ENCODE measurements at places on chromosomes 7 and 10.

DNA sequence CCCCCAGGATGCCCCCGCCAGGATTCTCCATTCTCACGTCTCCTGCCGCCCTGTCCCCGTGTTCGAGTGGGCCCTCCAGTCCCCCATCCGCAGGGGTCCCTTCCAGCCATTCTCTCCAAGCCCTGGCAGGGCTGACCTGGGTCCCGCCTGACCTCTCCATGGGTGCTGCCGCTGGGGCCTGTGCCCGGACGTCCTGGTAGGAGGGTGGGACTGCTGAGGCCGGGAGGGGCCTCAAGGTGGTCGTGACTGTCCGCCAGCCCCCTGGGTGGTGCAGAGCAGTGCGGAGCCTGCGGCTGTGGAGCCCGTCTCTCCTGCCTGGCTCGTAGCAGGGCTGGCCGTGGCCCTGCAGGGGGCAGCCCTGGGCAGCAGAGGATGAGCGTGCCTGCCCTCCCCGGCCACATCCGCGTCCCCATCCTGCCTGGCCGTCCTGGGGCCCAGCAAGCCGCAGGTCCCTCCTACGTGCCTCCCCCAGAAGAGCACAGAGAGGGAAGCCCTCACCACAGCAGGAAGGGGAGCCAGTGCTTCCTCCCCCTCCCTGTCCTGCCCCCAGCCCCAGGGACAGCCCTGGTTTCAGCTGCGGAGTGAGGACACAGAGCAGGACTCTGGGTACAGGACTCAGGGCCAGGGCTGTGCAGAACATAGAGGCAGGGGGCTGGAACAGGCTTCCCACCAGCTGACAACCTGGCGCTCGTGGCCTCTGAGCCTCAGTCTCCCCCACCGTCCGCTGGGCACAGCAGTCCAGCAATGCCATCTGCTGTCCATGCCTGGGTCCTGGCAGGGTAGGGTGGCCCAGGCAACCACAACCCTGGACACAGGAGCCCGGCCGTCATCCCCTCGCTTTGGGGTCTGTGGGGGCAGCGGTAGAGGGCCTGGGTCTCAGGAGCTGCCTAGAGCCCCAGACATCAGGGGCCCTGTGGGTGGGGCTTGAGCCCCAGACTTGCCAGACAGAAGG is 1.5 kb upstream of the GRIFIN start:
- peak; percentile 68 for DNase-seq

DNA sequence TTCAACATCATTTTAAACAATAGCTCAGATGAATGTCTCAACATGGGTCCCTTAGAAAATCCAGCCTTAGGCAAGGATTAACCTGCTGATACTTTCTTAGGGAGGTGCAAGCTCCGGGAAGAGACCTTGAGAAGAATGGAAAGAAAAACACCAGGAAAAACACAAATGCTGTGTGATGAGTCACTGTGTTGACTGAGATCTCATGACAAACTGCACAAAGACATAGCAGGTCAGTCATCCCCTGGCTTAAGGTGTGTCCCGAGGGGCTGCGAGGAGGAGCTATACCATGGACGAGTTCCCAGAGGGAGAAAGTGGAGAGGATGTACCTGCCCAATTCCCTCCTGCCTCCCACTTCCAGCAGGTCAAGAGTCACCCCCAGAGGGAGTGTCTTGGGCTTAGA is 98.0 kb downstream of the TEX36 start:
- DNase-seq, result peak; percentile 79

- DNase-seq, result no peak
These were observed 44.7 kb upstream of the NPY start for GRCh38 chr7:24239260-24239659.

GRCh38 chr7:67311901-67312300 is 315.3 kb downstream of the TYW1 start:
- peak; percentile 2 for DNase-seq

DNA sequence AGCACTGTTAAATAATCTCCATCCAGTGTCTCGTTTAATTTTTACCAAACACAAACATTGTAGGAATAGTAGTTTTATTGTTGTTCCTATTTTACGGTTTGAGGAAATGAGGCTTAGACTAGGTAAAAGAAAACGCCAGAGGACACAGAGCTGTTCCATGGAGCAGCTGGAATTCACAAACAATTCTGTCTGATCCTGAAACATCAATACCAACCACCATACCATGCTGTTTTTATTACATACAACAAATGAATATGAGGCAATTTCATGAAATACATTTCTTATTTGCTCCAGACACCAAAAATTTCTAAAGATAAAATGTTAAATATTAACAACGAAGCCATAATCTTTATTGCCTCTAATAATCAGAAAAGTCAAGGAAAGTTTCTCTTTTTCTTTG is 9.4 kb downstream of the MALRD1 start:
- no peak for DNase-seq

DNA sequence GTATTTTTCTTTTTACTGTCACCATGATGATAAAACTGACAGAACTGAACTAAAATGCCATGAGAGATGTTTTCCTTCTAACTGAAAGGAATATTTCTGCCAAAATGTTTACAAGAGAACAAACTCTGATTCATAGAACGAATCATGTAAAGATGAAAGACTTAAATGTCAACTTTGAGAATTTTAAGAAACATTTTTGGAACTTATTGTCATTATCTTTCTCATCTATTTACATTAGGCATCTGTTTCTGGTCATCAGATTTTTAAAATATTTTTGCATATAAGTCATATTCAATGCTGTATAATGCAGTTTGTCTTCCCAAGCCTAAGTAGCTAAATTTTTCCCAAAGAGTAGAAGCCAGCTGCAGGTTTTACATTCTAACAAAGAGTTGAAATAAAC is 358.5 kb downstream of the TFEC start:
- peak; percentile 58 for DNase-seq

DNA sequence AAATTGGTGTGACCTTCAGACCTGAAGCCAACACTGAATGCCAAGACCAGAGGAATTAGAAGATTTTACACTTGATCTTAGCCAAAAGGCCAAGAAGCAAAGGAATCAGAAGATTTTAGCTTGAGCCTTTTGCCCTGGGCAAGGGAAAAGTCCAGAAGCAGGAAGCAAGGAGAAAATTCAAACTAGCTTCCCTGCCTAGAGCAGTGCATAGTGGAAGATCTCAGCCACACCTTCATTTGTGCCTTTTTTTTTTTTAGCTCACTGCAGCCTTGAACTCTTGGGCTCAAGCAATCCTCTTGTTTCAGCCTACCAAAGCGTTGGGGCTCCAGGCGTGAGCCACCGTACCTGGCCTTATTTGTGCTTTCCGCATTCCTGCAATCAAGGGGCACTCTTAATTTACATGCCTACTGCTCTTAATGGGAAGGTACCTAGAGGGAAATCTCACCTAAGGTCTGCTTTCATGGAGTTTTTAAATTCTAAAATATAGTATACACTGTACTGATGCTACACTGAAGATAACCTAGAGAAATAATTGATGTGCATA is 8.3 kb upstream of the PIP4K2A start:
- DNase-seq, result no peak

- DNase-seq, result peak; percentile 47
These were observed 53.4 kb downstream of the CFAP58 start for GRCh38 chr10:104406715-104407650.

Data from PC-3 (cell line).